PC-3 (cell line): ENCODE measurements at places on chromosomes 2 and 18. TPM values are rescaled to one million over a fixed set of nuclear protein-coding genes. Genes with fewer than 3 reads are reported as not detected.

The FEV gene
- 0.07 TPM in 1 of 2 replicates, not detected in the other for total RNA-seq

The SAG gene
- total RNA-seq = 0.17 TPM in 1 of 2 replicates, not detected in the other

The ARHGAP25 gene
- total RNA-seq = not detected in 2 replicates

The BMP10 gene
- total RNA-seq = not detected in 2 replicates

The ITSN2 gene
- total RNA-seq = 21.9 and 37.3 TPM in 2 replicates

The UGT1A5 gene
- not detected in 2 replicates for total RNA-seq

The STK39 gene
- total RNA-seq = 17.9 and 20.8 TPM in 2 replicates

The C2orf80 gene
- total RNA-seq = not detected in 2 replicates

The PARD6G gene
- 5.1 and 5.4 TPM in 2 replicates for total RNA-seq

The TDRD15 gene
- total RNA-seq = not detected in 2 replicates

The PKDCC gene
- total RNA-seq = 1.9 and 2.1 TPM in 2 replicates

The UGT1A4 gene
- total RNA-seq = not detected in 2 replicates

The TAF1B gene
- total RNA-seq = 24.1 and 39.5 TPM in 2 replicates

The MOGAT1 gene
- total RNA-seq = not detected in 2 replicates

The TMEM178A gene
- total RNA-seq = 0.33 TPM in 1 of 2 replicates, not detected in the other

The PRKAG3 gene
- not detected in 2 replicates for total RNA-seq

The QPCT gene
- not detected in 2 replicates for total RNA-seq

The CHRND gene
- total RNA-seq = not detected in 2 replicates

The RRM2 gene
- total RNA-seq = 229 and 282 TPM in 2 replicates

The AQP12A gene
- not detected in 2 replicates for total RNA-seq

The ERMN gene
- total RNA-seq = not detected in 2 replicates

The GDF7 gene
- total RNA-seq = 0.04 TPM in 1 of 2 replicates, not detected in the other

DNA sequence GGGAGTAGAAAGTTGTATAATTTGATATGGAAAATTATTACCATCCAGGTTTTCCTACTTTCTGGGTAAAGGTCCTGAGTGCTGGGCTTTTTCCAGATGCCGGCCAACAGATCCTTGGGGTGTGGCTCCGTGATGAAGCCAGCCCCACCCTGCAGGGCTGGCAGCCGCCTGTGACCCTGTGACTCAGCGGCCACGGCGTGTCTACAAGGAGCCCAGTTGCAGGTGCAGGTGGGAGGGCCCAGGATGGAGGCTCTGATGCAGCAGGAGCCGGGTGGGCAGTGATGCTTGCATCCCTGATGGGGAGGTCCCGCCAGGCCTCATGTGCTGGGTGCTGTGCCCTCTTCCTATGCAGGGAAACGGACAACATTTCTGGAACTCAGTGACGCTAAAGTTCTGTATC is 96.0 kb upstream of the ALKAL2 start:
- peak; percentile 85 for DNase-seq

DNA sequence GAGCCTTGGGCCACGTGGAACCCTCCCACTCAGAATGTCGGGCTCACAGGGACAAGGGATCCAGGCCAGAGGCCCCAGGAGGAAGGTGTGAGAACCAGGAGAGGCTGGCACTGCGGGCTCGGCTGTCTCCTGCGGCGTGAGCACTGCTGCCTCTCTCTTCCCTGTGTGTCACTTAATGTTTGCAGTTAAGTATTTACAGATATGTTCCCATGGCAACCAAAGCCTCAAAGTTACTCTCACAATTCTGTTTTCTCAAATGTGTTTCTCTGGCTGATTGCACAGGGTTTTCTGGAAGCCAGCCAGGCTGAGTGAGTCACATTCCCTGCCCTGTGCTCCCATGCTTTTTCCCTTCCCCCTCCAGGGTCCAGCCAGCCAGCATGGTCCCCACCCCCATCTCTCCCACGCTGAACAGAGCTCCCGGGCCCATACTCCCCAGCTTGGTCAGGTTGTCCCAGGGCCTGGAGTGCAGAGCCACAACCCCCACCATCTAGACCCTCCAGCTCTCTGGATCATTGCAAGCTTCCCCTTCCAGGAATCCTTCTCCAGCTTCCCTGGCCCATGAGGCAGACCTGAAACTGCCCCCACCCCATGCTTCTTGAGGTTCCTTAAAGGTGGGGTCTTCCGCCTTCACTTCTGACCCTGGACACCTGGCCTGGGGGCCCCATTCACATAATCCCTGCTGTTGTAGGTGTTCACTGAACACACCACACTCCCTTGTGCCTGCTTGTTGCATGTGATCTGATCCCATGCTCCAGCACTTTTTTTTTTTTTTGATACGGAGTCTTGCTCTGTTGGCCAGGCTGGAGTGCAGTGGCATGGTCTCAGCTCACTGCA is 265.9 kb downstream of the CELF4 start:
- peak; percentile 80 for DNase-seq

GRCh38 chr2:64307421-64307820 is 146.5 kb upstream of the LGALSL start:
- no peak for DNase-seq

GRCh38 chr18:8742387-8743361 is 37.3 kb downstream of the MTCL1 start:
- no peak for DNase-seq

DNA sequence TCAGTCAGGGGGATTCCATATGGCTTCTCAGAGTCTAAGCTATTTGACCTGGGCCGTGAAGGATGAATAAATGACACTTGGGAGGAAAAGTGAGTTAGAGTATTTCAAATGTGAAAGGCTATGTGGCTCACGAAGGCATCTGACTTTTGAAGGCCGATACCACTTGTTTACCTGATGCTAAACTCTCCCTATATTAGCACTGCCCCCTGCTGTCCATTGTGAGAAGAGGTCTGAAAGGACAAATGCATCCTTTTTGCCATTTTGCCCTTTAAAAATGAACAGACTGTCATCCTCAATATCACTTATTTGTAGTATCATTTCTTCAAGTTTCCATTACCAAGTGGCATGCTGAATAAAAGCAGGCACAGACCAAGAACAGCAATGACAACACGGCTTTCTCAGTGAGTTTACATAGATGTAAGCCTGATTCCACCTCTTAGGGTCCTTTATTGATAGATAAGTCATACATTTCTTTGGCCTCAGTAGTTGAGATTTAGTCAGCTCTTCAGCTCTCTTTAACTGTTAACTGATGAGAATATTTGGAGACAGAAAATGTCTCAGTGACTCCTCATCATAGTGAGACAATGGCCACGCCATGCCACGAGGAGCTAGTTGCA is 40.1 kb downstream of the DOCK10 start:
- peak; percentile 79 for DNase-seq

GRCh38 chr2:8684540-8684877 is 2.7 kb downstream of the ID2 start:
- peak; percentile 34 for DNase-seq

GRCh38 chr18:76643199-76643598 is 148.2 kb upstream of the ZNF516 start:
- DNase-seq = no peak

GRCh38 chr2:135657806-135658582 is 83.7 kb upstream of the UBXN4 start:
- no peak for DNase-seq

- no peak for DNase-seq
Observed at GRCh38 chr2:96987301-96987909, 1.0 kb upstream of the FAM178B start.

DNA sequence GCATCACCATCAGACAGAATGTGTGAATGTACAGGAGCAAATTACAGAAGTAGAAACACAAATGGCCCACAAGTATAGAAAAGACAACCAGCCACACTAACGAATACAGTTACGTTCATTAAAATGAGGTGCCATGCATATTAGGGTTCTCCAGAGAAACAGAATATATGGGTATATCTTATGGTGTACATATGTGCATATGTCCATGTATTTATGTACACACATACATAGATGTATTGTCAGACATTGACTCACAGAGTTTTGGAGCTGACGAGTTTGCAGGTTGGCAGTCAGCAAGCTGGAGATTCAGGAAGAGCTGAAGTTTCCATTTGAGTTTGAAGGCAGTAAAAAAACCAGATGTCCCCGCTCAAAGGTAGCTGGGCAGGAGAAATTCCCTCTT is 33.0 kb downstream of the COPS9 start:
- DNase-seq = no peak

- no peak for DNase-seq
Observed at GRCh38 chr18:59730896-59731295, 33.7 kb upstream of the CCBE1 start.

- no peak for DNase-seq
Observed at GRCh38 chr2:30038419-30038818, 108.4 kb upstream of the YPEL5 start.

DNA sequence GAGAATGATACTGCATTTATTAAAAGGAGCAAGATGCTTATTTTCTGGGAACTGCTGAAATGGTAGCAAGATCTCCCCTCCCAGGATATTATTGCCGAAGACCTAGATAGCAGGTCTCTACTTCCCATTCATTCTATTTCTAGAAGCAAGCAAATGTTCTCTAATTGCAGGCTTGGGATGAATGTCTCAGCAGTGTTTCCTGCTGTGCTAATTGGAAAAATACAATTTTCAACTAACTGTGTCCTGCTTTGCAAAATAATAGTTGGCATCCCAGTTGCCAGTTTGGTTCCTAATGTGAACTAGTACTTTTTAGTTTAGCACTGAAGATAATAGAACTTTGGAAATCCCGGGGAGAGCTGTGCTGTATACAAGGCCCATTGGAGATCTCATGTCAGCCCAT is 26.1 kb downstream of the SLC20A1 start:
- no peak for DNase-seq

GRCh38 chr2:29558097-29558496 is 363.3 kb downstream of the ALK start:
- no peak for DNase-seq

DNA sequence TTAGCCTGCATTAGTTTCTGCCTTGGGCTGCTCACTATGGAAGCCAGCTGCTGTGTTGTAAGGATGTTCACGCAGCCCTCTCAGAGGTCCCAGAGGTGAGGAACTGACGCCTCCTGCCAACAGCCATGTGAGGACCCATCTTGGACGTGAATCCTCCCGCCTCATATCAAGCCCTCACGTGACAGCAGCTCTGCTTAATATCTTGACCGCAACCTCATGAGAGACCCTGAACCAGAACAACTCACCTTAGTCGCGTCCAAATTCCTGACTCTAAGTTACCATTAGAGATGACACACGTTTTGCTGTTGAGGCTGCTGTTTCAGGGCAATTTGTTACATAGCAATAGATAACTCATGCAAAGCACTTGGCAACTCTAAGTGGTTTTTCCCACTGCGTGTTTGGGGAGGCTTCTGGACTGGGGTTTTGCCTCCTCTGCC is 97.7 kb downstream of the TMEM17 start:
- no peak for DNase-seq

GRCh38 chr2:219282375-219282774 is 3.2 kb downstream of the DNAJB2 start:
- no peak for DNase-seq

DNA sequence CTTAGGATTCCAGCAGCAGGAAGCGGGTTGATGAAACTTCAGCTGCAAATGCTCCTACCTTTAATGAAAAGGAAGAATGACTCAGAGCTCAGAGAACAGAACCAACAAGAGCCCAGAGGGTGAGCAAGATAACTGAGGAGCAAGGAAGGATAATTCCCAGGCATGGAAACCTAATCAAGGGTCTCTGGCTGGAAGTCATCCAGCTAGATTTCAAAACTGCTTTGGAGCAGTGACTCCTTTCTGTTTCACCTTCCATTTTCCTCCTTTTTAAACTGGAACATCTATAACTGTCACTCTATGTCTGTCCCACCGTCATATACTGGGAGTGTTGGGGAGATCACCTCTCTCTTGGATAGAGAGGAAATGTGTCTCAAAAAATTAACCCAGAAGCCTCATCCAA is 148.4 kb upstream of the RAB6C start:
- DNase-seq = no peak

DNA sequence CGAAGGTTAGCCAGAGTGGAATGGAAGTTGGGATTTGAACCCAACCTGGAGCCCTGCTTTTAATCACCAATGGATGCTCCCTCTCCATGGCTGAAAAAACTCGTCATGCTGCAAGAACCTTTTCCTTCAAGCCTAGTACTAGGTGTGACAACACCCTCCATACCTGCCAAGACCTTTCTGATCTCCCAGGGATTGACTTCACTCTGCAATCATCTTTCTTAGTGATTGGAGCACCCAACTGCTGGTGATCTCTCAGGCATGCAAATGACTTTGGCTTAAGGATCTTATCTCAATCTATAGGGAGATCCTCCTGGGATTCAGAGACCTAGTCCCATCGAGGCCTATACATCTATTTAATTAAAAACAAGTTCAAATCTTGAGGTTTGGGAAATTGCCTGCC is 23.5 kb upstream of the ITGB6 start:
- no peak for DNase-seq

DNA sequence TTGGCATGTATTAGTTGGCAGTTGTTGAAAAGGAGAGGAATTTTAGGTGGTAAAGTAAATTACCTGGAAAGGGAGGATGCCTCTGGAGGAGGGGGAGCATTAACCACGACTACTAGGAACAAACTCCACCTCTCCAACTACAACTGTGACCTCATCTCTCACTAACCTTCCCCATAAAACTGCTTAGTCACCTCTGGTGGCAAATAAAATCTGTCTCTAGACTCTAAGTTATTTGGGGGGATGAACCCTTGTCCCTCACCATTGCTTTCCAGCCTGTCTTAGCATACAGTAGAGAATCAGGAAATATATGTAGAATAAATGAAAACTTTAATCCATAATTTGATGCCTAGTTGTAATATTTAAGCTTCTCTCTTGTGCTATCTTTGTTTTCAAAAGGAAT is 27.6 kb upstream of the MYO1B start:
- peak; percentile 93 for DNase-seq

DNA sequence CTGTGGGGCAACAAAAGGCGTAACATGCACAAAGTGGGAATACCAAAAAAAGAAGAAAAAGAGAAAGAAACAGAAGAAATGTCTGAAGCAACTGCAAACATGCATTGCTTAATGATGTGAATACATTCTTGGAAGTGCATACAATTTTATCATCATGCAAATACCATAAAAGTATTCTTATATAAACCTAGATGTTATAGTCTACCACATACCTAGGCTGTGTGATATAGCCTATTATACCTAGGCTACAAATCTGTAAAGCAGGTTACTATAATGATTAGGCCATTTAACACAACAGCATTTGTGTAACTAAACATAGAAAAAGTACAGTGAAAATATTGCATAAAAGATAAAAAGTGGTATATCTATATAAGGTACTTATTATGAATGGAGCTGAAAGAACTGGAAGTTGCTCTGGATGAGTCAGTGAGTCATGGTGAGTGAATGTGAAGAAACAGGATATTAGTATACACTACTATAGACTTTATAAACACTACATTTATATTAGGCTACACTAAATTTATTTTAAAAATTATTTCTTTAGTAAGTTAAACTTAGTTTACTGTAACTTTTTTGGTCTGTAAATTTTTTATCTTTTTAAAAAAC is 319.4 kb upstream of the KCNH7 start:
- DNase-seq = peak; percentile 66

DNA sequence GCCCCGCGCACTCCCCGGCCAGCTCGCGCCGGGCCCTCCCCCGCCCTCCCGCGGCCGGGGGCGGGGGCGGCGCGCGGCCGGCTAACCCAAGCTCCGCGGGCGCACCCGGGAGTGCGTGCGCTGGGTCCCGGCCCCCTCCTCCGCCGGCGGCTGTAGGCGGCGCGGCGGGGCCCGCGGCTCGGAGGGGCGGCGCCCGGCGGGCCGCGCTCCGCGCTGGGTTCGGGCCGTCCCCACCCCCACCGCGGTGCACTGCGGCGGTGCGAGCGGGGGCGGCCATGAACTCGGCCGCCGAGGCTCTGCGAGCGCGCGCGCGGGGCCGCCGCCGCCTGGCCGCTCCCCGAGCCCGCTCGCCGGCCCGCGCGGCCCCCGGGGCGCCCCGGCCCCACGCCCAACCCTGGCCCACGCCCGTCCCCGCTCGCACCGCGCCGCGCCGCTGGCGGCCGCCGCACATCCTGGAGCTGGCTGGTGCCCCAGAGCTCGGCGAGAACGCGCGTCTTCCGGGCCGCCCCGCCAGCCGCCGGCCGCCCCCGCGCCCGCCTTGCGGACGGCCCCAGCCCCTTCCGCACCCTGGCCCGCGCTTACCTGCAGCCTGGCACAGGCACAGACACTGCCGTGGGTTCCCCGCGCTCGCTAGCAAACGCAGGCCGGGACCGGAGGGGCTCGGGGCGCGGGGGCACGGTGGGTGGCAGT is at the start of gene ZBTB14:
Gene ZBTB14 (minus strand): TSS at position 496 of the 690 bp plus-strand sequence. CDS start 2,480 bp downstream, outside the sequence.
- peak; percentile 67 for DNase-seq
